ENCODE measurements at places on chromosomes 2 and 18.

GRCh38 chr2:187982668-187983067 lies 309.0 kb upstream of the GULP1 start:
- peak; percentile 59 for DNase-seq

DNA sequence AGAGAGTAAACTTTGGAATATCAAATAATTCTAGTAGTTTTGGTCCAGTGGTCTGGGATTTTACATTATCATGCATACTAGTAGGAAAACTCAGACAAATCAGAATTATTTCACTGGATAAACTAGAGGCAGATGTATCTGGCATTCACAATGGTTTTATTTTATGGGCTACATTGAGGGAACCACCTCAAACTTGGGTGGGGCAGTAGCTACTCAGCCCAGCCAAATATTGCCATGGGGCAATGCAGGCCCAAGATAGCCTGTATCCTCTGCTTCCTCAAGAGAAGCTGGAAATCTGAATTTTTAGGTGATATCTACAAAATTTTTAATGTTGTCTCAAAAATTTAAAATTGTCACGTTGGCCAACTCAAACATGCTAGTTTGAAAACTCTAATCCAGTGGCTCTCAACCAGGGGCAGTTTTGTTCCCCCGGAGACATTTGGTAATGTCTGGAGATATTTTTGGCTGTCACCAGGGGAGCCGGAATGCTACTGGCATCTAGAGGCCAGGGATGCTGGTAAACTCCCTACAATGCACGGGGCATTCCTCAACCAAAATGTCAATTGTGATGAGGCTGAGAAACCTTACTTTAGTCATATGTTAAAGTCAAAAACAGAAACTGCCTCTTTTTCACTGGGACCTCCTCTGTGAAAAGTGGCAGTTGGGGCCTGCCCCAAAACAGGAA lies 172.8 kb upstream of the SPRED2 start:
- DNase-seq, result no peak

DNA sequence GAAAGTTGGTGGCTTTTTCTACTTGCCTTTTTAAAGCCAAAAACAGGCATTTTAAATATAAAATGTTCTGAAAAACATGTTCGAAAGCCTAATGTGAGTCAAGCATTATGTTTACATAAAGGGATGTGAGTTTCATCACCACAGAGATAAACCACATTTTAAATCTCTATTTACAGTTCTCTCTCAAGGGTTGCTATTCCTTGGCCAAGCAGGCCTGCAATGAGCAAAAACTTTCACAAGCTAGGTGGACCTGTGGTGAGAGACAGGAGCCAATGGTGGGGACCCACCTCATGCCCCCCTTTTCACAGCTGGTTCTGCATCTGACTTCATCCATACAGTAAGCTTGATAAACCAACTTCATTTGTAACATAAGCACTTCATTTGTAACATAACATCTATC lies 65.1 kb downstream of the CUL3 start:
- DNase-seq, result no peak

GRCh38 chr2:237538001-237538720 lies 28.2 kb upstream of the PRLH start:
- DNase-seq, result no peak

GRCh38 chr2:28347193-28347592 lies 45.5 kb upstream of the FOSL2 start:
- no peak for DNase-seq

DNA sequence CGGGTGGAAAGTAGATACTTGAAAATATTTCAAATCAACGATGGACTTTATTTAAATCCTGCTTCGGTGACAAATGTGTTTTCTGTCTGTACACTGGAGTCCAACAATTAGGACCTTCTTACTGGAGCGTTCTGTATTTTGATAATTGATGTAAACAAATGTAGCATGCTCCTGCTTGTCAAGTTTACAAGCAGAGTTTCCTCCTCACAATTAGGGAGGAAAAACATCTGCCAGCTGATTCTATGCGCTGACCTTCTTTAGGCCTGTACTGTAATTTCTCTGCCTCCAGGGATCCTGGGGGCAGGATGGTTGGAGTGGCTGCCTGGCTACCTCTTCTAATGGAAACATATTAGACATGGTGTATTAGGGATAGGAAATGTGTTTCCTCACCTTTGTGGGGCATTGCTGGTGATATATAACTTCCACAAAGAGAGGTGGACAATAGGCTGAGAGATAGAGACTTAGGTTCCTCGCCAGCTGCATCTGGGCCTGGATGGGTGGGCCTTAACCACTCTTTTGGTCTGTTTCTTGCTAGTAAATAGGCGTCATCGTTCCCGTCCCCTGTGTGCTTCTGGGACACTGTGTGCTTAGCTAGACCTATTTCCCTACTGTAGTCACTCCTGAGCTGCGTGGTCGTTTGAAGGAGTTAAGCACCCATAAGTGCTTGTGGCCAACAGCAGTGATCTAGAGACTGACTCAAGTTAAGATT lies 19.3 kb downstream of the GATA6 start:
- DNase-seq, result no peak

- DNase-seq, result no peak
Observed at GRCh38 chr2:181517685-181518301, 60.6 kb downstream of the ITGA4 start.

DNA sequence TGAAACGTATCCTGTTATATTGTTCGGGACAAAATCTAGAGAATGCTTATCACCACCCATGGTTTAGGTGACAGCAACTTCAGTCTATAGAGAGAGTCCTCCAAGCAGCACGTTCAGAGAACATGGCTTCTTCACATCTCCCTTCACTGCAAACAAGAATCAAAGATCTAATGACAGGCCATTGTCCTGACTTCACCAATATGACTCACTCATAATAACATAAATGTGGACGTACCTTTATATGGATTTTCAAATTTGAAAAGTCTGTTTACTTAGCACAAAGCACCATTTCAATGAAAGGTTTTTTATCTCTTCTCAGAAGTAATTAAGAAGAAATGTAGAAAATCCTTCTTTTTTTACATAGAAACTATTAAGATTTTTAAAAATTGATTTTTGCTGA lies 46.7 kb downstream of the KLF7 start:
- no peak for DNase-seq

- no peak for DNase-seq
Observed at GRCh38 chr2:224038049-224038829, 847 bp downstream of the SERPINE2 start.

DNA sequence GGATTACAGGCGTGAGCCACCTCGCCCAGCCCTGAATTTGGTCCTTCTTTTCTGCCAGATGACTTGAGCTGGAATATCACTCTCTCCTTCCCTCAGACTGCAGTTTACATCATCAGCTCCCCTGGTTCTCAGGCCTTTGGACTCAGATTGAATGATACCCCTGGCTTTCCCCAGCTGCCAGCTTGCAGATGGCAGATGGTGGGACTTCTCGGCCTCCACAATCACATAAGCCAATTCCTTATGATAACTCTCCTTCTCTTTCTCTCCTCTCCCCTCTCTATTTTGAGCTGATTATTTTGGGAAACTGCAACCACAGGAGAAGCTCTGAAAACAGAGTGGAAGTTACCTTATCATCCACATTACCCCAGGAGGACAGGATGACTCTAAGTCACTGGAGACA lies 33.4 kb upstream of the ATP8B1 start:
- DNase-seq, result no peak

GRCh38 chr2:201114846-201115245 lies 1.1 kb upstream of the CFLAR start:
- DNase-seq, result no peak

DNA sequence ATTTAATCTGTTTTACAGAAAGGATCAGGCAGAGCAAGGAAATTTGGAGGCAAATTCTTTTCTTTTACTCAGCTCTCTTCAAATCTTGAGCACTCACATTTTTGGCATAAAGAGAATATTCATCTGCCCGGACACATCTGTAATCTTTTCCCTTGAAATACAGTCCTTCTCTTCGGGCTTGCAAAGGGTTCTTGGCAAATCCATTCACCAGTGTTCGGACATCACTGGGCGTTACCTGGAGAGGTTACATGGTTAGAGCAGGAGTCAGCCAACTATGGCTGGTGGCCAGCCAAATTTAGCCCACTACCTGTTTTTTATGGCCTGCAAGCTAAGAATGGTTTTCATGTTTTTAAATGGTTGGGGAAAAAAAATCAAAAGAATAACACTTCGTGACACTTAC lies 2.1 kb downstream of the PFN4 start:
- no peak for DNase-seq

Data from AG09319 (cell line).